ENCODE measurements at places on chromosomes 1 and 21.

GRCh38 chr21:32921632-32922230 lies 104.0 kb upstream of the OLIG2 start:
- no peak for DNase-seq

DNA sequence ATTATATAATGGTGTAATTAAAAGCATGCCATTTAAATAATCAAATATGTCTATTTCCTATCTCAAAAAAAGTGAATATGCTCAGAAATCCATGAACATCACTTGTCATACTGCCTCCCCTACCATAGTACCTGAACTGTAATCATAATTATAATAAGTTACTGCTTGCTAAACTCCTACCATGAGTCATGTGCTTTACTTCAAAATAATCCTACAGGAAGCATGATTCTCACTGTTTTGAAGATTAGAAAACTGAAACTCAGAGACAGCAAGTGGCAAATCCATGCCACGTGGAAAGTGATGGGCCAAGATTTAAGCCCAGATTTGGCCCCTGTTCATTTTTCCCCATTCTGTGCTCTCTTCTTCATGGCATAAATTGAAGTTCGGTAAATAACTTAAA lies 5.2 kb downstream of the LRRC7 start:
- no peak for DNase-seq

GRCh38 chr1:203143641-203144040 lies 16.1 kb downstream of the ADORA1 start:
- no peak for DNase-seq

GRCh38 chr1:52706941-52707926 lies 9.1 kb upstream of the COA7 start:
- no peak for DNase-seq

GRCh38 chr1:172269644-172270043 lies 150.8 kb upstream of the C1orf105 start:
- no peak for DNase-seq

- no peak for DNase-seq
Measured at GRCh38 chr1:159121526-159121925, 45.0 kb upstream of the AIM2 start.

DNA sequence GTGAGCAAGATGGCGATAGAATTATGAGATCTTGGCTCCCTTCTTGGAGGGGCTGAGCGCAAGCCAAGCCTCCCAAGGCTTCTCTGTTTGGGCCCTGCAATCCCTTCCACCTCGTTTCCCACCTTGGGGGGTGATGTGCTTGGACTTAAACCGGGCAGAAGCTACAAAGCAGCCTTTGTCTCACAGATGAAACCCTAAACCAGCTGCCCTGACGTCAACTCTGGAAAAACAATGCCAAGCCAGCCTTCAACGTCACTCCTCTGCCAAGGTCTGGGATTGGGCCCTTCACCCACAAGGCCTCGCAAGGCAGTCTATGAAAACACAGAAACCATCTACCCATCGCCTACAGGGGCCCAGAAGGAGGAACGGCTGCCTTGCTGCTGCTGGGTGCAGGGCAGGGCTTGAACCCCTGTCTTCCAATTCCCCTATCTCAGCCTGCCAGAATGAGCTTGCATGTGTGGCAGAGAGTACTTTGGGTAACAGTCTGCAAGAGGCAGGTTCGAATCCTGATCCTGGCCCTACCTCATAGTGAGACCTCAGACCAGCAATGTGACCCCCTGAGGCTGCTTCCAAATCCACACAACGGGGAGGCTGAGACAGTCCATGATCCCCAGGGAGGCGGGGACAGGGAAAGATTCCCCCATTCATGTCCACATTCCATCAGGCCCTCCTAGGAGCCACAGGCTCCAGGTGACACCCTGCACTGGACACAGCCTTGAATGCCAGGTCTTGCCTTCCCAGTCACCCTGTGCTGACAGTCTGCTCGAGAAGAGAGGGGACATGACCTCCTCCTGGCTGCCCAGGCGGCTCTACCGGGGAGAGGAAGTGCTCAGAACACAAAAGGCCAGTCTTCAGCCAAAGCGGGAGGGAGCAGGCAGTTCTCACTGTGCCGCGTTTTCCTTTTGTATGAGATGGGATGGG lies 15.0 kb downstream of the IFFO2 start:
- no peak for DNase-seq

DNA sequence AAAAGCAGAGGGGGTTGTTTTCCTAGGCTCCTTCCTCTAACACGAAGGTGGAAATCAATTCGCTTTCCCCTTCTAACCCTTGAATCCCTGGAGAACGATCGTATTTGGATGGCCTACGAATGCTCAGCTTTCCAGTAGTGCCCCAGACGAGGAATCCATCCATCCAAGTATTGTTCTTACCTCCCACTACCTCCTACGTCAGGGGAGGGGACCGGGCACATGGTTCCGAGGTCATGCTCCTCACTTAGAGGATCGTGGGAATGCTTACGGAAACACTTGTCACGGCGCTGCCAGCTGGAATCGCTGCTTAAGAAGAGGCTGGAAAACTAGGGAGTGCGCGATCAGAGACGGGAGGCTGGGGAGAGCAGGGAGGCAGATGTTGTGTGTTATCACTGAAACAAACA lies 47.4 kb downstream of the CAPZB start:
- no peak for DNase-seq

- no peak for DNase-seq
Measured at GRCh38 chr21:36297938-36298572, 21.9 kb upstream of the MORC3 start.

DNA sequence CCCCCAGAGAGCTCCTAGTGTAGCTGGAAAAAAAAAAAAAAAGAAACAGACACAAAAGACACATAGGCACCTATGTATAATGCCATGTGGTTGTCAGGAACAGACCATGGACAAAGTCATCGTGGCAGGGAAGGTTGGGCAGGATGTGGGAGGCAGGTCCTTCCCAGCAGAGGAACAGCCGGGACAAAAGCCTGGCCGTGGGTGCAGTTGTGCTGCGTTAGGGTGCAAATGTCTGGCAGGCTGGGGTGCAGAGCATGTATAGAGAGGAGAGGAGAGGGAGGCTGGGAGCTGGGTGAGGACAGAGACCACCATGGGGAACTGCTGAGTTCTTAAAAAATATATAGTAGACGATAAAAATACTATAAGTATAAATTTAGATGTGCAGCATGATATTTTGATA lies 125.7 kb upstream of the C1orf174 start:
- DNase-seq = no peak

DNA sequence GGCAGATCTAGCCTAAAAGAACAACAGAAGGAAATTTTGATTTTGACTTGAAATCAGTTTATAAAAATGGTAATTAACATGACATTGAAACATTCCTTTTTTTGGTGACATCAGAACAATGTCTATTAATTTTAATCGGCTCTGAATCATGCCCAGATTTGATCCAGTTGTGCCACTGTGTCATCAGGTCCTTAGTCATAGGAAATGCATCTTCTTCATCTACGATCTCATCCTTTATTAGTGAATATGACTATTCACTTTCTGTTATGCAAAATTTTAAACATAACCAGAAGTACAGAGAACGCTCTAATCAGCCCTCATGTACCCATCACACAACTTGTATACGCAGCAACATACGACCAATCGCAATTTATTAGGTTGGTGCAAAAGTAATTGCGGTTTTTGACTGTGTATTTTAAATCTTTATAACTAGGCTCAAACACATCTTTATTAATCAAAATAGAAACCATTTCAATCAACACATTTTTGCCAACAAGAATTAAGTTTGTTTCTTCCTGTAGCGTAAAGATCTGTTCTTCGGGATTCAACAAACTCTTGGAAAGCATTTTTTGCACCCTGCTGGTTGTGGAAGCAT lies 40.3 kb upstream of the TLR5 start:
- DNase-seq = no peak

DNA sequence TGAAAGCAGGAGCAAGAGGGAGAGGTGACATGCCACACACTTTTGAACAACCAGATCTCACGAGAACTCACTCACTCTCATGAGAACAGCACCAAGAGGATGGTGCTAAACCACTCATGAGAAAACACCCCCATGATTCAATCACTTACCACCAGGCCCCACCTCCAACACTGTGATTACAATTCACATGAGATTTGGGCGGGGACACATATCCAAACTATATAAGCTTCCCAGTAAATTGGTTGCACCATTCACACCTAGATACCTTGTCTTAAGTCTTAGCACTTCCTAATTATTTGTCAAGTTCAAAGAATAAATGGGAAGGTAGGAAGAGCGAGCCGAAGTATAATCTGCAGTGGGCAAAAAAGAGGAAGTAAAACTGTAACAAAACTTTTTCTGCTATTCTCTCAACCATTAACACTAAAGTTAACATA lies 34.3 kb downstream of the AMY1C start:
- DNase-seq = no peak

DNA sequence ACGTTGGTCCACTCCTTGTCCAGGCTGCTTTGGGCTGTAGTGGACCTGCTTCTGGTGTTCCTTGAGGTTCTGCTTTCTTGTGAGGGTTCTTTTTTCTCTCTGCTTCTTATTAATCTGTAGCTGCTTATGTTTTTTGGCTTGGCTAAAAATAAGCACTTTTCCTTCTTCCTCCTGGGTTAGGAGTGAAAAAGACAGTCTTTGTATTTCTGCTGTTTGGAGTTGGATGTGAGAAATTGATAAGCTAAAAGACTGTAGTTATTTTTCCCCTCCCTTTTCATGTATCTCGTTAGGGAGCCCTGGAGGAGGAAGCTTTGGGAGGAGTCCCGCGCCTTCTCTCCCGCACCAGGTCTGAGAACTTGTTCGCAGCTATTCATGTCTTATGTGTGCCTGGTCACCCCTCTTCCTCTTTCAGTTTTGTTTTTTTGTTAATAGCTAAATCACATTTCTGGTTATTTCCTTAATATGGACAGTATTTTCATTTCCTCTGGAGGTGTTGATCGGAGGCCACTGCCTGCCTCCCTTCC lies 79.0 kb downstream of the GALNT2 start:
- DNase-seq = no peak

GRCh38 chr1:21451212-21451611 lies 11.3 kb downstream of the NBPF3 start:
- no peak for DNase-seq

- no peak for DNase-seq
Measured at GRCh38 chr1:67760030-67760821, 73.0 kb downstream of the GNG12 start.

DNA sequence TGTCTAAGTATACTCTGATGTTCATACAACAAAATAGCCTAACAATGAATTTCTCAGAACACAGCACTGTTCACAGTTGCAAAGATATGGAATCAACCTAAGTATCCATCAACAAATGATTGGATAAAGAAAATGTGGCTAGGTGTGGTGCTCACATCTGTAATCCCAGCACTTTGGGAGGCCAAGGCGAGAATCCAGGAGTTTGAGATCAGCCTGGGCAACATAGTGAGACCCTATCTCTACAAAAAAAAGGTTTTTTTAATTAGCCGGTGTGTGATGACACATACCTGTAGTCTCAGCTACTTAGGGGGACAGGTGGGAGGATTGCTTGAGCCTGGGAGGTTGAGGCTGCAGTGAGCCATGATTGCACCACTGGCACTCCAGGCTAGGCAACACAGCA lies 10.7 kb downstream of the IFNAR2 start:
- DNase-seq = no peak

- DNase-seq = peak; percentile 76
Measured at GRCh38 chr1:39098546-39099250, 72.5 kb downstream of the NDUFS5 start.

GRCh38 chr1:109578947-109579443 lies 30.6 kb downstream of the GNAI3 start:
- no peak for DNase-seq

DNA sequence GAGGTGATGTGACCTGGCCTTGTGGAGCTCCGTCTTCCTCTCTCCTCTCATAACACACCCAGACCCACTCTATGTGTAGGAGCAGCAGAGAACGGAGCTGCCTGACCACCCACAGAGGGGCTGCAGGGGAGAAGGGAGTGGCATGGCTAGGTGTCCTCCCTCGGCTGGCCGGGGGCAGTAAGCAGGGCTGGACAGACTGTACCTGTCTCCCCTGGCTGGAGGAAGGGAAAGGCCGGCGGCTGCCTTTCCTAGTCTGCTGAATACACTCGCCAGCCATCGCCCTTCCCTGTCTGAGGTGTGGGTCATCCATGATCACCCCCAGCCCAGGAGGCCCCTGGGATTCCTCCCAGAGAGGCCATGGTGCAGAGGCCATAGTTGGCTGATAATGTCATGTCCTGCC lies 187.2 kb upstream of the AJAP1 start:
- DNase-seq = no peak

- DNase-seq = no peak
Measured at GRCh38 chr1:158819461-158820443, 11.4 kb upstream of the MNDA start.

GRCh38 chr1:167500283-167500860 lies 18.0 kb downstream of the CD247 start:
- DNase-seq = no peak

DNA sequence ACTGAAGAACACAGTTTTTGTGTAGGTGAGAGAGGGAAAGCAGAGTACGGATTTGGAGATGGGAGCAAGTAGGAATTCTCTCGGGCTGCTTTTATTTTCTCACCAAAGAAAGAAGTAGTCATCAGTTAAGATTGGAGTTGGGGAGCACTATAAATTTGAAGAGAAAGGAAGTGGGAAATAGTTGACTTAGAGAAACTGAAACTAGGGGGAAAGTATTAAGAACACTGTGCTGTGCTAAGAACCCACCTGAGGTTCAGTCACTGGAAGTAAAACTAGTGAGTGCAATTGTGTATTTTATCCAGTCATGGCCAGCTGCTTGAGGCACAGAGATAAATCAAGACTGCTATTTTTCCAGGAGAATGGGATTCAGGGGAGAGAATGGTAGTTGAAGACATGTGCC lies 37.4 kb downstream of the CLCC1 start:
- DNase-seq = no peak

- DNase-seq = no peak
Measured at GRCh38 chr1:59417406-59417805, 120.5 kb downstream of the FGGY start.

- no peak for DNase-seq
Measured at GRCh38 chr1:36160388-36160948, 4.5 kb downstream of the MAP7D1 start.

- no peak for DNase-seq
Measured at GRCh38 chr1:81617308-81617967, 183.3 kb upstream of the ADGRL2 start.

- DNase-seq = no peak
Measured at GRCh38 chr1:107785496-107786202, 179.3 kb downstream of the VAV3 start.

DNA sequence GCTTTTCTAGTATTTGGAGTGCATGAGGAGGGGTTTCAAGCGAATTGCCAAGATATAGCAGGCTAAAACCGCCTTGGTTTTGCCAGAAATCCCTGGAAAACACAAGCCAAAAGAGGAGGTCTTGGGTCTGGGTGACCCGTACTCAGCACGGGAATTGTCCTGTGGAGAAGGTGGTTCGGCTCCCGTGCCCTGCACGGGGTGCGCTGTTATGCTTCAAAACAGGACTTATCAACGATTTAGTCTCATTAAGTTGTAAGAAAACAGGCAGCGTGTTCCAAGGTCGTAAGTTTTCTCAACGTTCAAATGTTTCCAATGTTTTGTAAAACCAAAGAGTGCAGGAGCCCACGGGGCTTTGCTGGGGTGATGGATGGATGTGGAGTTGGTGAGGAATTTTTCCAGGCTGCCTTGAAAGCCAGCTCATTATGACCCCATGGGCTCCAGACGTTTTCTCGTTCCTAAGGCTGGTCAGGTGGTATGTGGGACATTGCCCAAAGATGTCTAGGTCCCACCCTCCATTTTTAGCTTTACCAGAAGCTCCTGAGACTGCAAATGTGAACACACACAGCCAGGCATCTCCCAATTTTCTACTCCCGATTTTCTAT lies 75.4 kb upstream of the CLDN14 start:
- no peak for DNase-seq

GRCh38 chr21:43814215-43815106 lies 25.1 kb downstream of the RRP1 start:
- no peak for DNase-seq

GRCh38 chr1:204891860-204892259 lies 21.2 kb downstream of the NFASC start:
- DNase-seq = no peak
